ENCODE measurements at places on chromosomes 7 and 10.

DNA sequence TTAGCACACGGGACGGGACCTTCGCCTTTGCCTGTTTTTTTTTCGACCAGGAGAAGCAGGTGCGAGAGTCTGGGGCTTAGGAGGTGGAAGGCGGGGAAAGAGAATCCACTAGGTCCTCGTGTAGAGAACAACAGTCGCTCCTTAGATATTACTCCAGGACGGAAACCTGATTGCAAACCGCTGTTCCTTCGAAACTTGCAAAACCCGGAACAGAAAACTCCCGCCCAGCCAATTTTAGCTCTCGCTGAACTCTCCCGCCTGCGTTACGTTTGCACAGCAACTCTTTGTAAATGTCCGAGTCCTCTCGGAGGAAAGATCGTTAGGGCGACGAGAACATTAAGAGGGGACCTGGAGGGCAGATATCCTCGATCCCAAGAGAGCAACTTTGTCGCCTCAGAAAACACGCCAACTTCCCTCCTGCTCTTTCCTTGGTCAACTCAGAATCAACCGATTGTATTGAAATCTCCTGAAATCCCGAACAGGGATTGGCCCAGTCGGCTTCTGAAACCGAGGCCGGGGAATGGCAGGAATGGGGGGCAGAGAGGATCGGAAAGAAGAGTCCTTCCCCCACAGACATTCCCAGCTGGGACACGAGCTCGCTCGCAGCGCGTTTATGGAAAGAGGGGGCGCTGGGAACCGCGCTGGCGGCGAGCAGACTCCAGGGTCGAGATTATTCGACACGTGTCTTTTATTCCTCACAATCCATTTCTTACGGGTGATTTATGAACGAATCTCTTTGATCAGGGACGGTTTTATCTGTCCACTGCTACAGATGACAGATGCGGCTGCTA, 9.9 kb downstream of the TWIST1 start:
- no peak for DNase-seq

- DNase-seq = no peak
These were observed 43.2 kb downstream of the IKZF1 start for GRCh38 chr7:50347693-50348092.

GRCh38 chr10:72034040-72034499, 54.3 kb downstream of the SPOCK2 start:
- no peak for DNase-seq

DNA sequence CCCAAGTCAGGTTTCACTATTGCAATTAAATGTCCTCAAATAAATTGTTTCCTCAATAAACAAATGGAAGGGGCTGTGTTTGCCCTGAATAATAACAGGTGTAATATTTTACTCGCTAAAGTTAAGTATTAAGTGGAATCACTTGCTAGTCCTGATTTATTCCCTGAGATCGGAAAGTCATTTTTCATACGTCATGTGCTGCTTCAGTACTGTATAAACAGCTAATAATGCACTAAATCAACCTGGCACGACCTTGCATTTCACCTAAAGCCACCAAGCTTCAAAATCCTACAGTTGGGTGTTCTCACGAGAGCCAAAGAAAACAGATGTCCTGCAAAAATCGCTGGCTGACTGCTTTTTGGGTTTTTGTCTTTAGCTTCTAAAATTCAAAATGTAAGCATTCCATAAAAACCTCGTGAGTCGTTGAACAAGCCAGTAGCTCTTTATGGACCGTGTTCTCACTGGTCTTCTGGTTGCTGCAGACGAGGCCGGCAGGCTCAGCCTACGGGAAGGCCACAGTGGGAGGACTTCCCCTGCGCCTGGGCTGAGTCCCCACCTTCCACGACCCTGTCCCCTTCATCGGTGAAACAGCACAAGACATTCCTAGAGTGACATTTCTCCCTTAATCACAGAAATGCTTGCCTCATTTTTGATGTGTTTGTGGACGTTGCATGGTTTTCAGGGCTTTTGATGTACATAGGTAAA, 17.9 kb upstream of the MNX1 start:
- DNase-seq = no peak

DNA sequence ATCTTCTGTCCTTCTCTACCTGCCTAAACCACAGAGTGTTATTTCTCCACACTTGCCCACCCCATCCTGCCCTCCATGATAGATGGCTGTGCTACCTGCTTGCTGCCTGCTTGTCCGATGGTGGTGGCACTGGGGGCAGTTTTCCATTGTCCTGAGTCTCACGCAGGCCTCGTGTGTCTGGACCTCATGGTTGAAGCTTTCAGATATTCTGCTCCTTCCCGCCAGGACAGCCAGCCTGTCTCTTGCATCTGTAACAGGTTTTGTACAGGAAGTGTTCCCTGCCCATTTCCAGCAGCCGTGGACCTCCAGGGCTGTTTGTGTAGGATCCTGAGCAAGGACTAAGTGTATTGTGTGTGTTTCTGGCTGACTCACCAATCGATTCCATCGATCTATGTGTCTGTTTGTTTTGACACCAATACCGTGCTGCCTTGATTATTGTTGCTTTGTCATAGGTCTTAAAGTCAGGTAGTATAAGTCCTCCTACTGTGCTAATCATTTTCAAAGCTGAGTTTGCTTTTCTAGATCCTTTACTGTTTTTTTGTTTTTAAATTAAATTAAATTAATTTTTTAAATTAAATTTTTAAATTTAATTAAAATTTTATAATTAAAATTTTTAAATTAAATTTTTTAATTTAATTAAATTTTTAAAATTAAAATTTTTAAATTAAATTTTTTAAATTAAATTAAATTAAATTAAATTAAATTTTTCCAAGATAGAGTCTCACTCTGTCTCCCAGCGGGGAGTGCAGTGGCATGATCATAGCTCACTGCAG, 8.5 kb downstream of the IL15RA start:
- no peak for DNase-seq

- DNase-seq = no peak
These were observed 185.4 kb upstream of the FOXP2 start for GRCh38 chr7:114229246-114229645.

GRCh38 chr10:71621231-71622153, 98.1 kb downstream of the C10orf105 start:
- no peak for DNase-seq

DNA sequence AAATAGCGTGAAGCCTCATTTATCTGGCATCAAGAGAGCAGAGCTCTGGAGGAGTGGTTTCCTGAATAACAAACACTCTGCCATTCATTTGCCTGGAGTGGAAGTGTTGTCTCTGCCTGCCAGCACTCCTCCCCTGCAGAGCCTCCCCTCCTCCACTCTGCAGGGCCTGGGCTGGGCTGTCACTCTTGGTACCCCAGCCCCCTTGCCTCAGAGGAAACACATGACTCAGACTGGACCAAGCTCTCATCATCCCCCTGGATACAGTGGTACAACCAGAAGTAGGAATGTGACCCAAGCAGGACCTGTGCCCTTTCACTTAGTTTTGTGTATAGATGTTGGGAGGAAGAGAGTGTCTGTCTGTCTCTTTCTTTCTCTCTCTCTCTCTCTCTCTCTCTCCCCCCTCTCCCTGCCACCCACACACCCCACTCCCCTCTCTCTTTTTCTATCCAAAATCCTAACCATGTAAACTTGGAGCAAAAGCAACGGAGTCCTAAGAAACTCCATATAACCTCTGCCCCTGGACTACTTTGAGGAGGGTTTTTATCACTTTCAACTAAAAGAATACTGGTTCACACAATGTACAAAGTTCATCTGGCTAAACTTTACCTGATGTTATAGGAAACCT, 43.9 kb downstream of the DOCK4 start:
- no peak for DNase-seq

GRCh38 chr7:76233538-76234281, 32.0 kb downstream of the SRRM3 start:
- DNase-seq = no peak

- DNase-seq = no peak
These were observed 67.6 kb downstream of the CREB3L2 start for GRCh38 chr7:137934176-137934826.

GRCh38 chr10:43202657-43203447, 64.0 kb downstream of the RASGEF1A start:
- no peak for DNase-seq
